ENCODE measurements at places on chromosomes 2 and 18.
A peak's percentile ranks its signal among the peaks of the same experiment; 100 is the strongest.

DNA sequence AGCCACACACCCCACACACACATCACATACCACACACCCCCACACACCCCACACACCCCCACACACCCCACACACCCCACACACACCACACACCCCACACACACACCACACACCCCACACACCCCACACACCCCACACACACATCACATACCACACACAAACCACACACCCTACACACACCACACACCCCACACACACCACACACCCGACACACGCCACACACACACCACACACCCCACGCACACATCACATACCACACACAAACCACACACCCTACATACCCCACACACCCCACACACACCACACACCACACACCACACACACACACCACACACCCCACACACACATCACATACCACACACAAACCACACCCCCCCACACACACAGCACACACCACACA is 22.4 kb downstream of the TWIST2 start:
- no peak for DNase-seq

GRCh38 chr2:43985359-43985758 is 10.4 kb downstream of the LRPPRC start:
- no peak for DNase-seq

GRCh38 chr2:97816411-97816810 is 103.0 kb downstream of the ZAP70 start:
- DNase-seq = no peak

DNA sequence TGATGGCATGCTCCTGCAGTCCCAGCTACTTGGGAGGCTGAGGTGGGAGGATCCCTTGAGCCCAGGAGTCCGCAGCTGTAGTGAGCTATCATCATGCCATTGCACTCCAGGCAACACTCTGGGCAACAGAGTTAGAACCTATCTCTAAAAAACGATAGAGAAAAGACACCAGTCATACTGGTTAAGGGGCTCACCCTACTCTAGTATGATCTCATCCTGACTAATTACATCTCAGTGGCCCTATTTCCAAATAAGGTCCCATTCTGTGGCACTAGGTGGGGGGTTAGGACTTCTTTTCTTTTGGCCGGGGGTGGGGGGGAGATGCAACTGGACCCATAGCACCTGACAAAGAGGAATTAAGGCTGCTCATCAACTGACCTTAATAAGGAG is 163.2 kb upstream of the NCK2 start:
- no peak for DNase-seq

- peak; percentile 78 for DNase-seq
Measured at GRCh38 chr2:230932556-230933511, 7.8 kb upstream of the GPR55 start.

DNA sequence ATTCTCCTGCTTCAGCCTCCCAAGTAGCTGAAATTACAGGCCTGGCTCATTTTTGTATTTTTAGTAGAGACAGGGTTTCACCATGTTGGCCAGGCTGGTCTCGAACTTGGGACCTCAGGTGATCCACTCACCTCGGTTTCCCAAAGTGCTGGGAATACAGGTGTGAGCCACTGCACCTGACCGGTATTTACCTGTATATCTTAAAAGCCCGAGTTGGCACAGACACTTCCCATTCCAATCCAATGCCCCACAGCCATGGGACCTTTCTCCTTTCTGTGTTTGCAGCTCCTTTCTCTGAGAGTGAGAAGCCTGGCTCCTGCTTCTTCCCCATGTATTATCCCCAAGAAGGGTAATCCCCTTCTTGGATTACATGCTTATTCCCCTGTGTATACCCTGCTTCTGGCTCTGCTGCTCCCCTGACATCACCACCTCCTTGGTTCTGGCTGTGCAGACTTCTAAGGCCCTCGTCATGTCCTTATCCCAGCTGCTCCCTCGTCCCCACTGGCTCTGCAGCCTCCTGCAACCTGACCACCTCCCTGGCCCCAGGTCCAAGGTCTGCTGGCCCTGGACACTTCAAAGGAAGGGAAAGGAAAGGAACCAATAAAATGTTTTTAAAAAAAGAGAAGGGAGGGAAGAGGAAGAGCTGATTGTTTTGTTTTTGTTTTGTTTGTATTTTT is 52.8 kb downstream of the INPP5D start:
- no peak for DNase-seq

DNA sequence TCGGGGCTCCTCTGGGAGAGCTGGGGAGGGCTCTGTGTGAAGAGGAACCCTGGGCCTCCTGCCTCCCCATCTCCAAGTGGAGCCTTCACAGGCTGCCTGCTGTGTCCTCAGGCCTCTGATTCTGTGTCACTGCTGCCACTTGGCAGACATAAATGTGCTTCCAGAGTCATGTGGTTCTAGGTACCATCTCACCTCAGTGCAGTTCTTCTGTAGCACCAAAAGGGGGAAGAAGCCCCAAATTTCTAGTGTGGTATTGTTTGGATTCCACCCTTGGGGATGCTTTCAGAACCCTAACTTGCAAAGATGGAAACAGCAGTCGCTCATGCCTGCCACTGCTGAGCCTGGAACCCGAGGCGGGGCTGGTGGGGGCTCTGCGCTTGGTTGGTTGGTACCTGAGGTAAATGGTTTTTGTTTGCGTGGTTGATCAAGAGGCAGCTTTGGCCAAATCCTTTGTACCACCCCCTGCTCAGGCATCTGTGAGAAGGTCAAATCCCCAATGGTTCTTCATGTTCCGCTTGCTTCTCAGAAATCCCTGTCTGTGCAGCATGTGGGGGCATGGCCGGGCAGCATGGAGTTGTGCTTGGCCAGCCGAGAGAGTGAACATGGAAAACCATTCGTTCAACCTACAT is 27.5 kb downstream of the COA5 start:
- DNase-seq = no peak

DNA sequence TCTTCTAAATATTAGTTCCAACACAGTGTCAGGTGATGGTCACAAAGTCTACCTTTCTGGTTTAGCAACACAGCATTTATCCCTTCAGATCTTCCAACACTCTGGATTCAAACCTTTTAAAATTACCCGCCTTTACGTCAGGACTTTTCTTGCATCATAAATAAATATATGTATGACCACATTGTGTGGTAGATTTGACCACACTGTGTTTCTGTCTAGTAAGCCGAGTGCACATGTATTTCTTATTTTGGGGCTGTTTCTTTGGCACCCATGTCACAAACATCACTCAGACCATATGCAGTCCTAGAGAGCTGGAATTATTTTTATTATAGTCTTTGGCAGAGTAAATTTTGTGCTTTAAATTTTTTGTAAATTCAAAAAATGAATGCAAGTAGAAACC is 172.1 kb downstream of the ANKRD44 start:
- DNase-seq = no peak

GRCh38 chr2:42929546-42930024 is 137.2 kb upstream of the HAAO start:
- no peak for DNase-seq

DNA sequence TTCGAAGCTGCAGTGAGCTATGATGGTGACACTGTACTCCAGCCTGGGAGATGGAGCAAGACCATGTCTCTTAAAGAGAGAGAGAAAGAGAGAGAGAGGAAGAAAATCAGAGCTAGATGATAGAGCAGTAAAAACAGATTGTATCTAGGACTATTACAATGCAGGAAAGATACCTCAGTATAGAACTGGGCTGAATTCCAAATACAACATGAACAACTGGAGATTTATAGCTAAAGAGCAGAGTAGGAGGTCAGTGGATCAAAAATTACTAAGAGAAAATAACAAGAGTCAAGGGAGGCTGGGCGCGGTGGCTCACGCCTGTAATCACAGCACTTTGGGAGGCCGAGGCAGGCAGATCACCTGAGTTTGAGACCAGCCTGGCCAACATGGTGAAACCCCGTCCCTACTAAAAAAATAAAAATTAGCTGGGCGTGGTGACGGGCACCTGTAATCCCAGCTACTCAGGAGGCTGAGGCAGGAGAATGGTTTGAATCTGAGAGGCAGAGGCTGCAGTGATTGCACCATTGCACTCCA is 100.7 kb upstream of the MSH6 start:
- no peak for DNase-seq

DNA sequence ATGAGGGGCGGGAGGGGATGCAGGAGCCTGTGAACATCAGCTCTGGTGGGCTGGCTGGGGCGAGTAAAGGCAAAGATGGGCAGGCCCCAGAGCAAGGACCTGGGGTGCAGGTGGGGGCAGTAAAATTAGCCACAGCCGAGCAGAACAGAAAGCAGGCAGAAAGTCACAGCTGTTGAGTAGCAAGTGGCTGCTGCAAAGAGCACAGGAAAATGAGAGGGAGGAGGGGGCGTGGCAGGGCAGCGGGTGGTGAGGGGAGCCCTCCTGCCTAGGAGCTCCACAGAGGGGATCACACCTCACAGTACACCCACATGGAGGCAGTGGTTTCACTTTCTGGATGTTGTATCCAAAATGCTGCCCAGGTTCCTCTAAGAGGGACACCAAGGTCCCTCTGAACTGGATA is 79.6 kb downstream of the LBH start:
- DNase-seq = no peak

DNA sequence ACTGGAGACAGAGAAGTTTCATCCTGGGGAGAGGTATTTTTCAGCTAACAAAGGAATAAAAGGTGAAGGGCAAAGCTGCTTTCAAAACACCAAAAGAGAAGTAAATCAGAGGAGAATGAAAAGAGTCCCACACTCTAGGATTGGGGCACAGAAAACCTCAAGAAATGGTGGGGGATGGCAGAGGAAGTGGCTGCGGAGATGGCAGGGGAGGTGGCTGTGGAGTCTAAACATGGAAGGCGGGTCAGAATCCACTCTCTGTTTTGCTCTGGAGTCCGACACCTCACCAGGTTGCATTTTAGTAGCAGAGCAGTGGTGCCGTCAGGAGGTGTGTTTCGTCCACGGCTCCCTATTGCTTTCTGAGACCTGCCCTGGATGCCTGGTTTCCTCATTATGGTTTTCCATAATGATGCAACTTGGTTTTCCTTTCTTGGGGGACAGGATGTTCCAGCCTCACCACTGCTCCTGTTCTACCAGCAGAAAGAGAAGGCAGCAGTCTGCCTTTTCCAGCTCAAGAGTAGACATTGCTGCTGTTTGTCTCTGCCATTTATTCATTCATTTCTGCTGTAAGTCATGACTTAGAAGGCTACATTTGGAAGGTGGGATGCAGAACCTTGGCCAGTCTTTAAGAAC is 188.7 kb downstream of the ANKRD44 start:
- peak; percentile 68 for DNase-seq

DNA sequence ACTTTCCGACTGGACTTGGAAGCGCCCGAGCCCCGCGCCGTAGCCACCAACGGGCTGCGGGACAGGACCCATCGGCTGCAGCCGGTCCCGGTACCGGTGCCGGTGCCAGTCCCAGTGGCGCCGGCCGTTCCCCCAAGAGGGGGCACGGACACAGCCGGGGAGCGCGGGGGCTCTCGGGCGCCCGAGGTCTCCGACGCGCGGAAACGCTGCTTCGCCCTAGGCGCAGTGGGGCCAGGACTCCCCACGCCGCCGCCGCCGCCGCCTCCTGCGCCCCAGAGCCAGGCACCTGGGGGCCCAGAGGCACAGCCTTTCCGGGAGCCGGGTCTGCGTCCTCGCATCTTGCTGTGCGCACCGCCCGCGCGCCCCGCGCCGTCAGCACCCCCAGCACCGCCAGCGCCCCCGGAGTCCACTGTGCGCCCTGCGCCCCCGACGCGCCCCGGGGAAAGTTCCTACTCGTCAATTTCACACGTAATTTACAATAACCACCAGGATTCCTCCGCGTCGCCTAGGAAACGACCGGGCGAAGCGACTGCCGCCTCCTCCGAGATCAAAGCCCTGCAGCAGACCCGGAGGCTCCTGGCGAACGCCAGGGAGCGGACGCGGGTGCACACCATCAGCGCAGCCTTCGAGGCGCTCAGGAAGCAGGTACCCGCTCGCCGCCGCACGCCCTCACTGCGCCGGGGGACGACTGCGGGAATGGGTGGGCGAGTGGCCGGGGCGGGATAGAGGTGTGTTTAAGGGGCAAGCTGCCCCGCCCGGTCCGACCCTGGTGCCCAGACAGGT is 713 bp downstream of the ATOH8 start:
- peak; percentile 60 for DNase-seq

GRCh38 chr2:128313091-128313836 is 5.4 kb downstream of the HS6ST1 start:
- DNase-seq = no peak

DNA sequence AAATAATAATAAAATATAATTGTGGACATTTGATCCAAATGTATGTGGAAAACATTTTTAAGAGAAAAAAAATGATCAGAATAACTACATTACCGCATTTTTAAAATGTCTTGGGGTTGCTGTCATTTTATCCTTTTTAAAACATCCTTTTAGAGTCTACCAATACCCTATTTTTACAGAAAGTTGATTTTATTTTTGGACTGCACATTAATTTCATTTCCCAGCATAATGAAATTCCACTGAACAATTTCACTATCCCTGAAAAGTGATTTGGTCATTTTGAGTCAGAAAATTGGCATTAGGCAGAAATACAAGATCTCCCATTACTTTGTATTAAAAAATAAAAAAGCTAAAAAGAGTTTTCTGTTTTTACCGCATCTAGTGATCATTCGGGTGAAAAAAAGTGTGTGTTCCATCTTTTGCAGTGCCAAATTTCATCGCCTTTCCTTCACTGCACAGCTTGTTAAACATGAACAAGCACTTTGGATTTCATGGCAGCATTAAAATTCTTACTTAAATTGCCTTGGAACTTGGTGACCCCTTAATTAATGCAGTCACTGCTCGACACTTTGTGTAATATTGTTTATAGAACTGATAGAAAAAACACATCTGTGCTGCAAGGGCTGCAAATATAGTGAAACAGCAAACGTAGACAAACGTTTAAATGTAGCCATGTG is 611.7 kb downstream of the TSN start:
- DNase-seq = no peak

- DNase-seq = no peak
Measured at GRCh38 chr18:63155910-63156773, 163.4 kb downstream of the BCL2 start.

DNA sequence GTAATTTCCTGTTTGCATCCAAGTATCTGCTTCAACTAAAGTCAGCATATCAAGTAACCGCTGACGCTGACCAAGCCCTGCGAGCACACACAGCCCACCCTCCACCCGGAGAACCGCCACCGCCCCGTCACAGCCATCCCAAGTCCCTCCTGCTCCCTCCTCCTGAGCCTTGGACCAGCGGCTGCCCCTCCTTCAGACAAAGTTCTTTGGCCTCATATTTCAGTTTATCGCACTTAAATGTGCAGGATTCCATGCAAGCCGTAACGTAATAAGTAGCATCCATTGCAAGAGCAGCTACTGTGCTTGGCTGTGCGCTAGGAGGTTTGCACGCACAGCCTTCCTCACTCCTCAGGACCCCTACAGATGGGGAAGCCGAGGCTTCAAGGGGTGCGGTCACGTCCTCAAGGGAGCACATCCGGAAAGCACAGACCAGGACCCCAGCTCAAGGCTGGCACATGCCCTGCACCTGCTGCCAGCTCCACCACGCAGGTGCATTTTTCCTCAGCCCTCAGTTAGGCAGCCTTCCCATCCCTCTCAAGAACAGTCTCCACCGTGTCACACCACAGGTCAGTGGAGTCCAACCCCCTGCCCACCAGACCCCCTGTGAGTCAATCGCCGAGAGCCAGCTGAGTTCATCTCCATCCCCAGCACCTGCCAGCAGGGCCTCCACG is 17.1 kb downstream of the PXDN start:
- peak; percentile 83 for DNase-seq

GRCh38 chr2:8609357-8609811 is 72.5 kb upstream of the ID2 start:
- DNase-seq = peak; percentile 31
